ENCODE measurements at places on chromosomes 2 and 18. TPM values are rescaled to one million over a fixed set of nuclear protein-coding genes. Genes with fewer than 3 reads are reported as not detected.

Gene EIF5B
- total RNA-seq = 23.5 TPM

Gene FRZB
- 14.1 TPM for total RNA-seq

Gene SMYD1
- not detected for total RNA-seq

Gene FAM117B
- total RNA-seq = 51.6 TPM

Gene PECR
- total RNA-seq = 44.1 TPM

Gene LHCGR
- total RNA-seq = not detected

Gene CIB4
- not detected for total RNA-seq
